ENCODE measurements at places on chromosomes 2 and 18. TPM values are rescaled to one million over a fixed set of nuclear protein-coding genes. Genes with fewer than 3 reads are reported as not detected.

The FAM98A gene
- total RNA-seq, result 27.5 TPM

The SALL3 gene
- 0.16 TPM for total RNA-seq

The IL18RAP gene
- total RNA-seq, result not detected

The MPP4 gene
- total RNA-seq, result not detected

The MARCHF4 gene
- total RNA-seq, result 1.4 TPM

The ERFE gene
- not detected for total RNA-seq

The FER1L5 gene
- not detected for total RNA-seq

The APCDD1 gene
- 2.6 TPM for total RNA-seq

The WNT6 gene
- total RNA-seq, result not detected

The ASXL3 gene
- 0.75 TPM for total RNA-seq

The SOCS6 gene
- total RNA-seq, result 11.5 TPM

The FHOD3 gene
- 22.7 TPM for total RNA-seq

The TLX2 gene
- total RNA-seq, result 2.5 TPM

The MAP3K19 gene
- total RNA-seq, result not detected

The XIRP2 gene
- not detected for total RNA-seq

The ANKRD30BL gene
- not detected for total RNA-seq

The DIPK1C gene
- total RNA-seq, result 0.27 TPM

The DOK6 gene
- 0.37 TPM for total RNA-seq

The IL1R1 gene
- 28.3 TPM for total RNA-seq

The KCNE4 gene
- total RNA-seq, result 4.6 TPM

The TBC1D8 gene
- 91.0 TPM for total RNA-seq

The DUSP2 gene
- 1.6 TPM for total RNA-seq

The RND3 gene
- 50.5 TPM for total RNA-seq

The NPHP1 gene
- total RNA-seq, result 0.95 TPM

The FNDC4 gene
- total RNA-seq, result 2.9 TPM

The RTP5 gene
- total RNA-seq, result not detected

The CTNNA2 gene
- 0.40 TPM for total RNA-seq

The GAREM1 gene
- 47.6 TPM for total RNA-seq

The SETBP1 gene
- 21.6 TPM for total RNA-seq

The COL6A3 gene
- 68.1 TPM for total RNA-seq

The HRH4 gene
- not detected for total RNA-seq

The MALL gene
- 205 TPM for total RNA-seq

The GATA6 gene
- 76.3 TPM for total RNA-seq
